ENCODE measurements at places on chromosomes 7 and 10.

DNA sequence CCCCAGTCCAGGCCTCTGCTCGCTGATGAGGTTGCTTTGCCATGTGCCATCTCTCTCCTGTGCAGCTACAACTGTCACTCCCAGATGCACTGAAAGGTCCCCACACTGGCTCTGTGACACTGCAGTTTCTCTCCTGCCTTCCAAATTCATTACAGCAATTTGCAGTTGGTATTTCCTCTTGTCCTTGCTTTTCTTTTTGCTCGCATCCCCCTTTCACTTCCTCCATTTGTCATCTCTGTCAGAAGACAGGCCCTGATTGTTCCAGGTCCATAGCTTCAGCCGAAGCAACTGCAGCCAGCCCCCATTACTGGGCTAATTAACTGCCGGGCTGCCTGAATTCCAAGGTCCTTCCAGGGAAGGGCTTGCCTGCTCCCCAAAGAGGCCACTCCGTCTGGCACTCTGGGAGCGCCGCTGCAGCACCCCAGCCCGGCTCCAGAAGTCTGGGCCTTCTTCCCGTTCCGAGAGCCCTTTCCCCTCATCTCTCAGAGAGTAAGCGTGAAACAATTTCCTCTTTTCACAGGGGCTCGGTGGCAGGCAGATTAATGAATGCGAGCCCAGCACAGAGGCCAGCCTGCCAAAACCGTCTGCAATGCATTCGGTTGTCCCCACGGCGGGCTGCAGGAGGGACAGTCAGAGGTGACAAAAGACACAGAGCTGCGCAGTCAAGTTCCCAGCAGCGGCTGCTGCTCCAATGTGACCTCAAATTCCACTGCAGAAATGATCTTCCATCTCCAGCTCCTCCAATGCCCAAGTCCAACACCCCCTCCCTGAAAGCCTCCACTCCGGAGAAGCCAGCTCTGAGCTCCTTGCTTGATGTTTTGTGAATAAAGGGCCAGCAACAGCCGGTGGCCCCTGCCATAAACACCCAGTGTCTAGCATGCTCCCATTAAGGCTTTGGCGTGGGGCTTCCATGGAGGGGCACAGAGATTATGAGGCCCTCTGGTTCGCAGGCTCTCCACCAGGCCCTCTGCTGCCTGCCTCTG, 279.4 kb upstream of the HABP2 start:
- no peak overlapping the region for H3K4me3 ChIP-seq
- H3K4me1 ChIP-seq: no peaks in the 10 kb centered on the region
- no peak for DNase-seq
- H3K36me3 ChIP-seq: no peaks in the 10 kb centered on the region
- no peaks in the 10 kb centered on the region for H3K27me3 ChIP-seq

DNA sequence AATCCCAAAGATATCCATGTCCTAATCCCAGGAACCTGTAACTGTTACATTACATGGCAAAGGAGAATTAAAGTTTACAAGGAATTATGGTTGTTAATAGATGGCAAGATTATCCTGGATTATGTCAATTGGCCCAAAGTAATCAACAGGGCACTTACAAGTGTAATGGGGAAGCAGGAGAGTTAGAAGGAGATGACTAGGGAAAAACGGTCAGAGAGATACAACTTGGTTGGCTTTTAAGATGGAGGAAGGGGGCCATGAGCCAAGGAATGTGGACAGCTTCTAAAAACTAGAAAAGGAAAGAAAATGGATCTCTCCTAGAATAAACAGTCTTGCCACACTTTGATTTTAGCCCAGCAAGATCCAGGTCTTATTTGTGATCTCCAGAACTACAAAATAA, 3.3 kb downstream of the JMJD1C start:
- H3K4me1 ChIP-seq: peaks cover 2% of the 10 kb centered on the region
- no peak overlapping the region for H3K4me3 ChIP-seq
- DNase-seq: no peak
- no peaks in the 10 kb centered on the region for H3K27me3 ChIP-seq
- no peaks in the 10 kb centered on the region for H3K36me3 ChIP-seq

DNA sequence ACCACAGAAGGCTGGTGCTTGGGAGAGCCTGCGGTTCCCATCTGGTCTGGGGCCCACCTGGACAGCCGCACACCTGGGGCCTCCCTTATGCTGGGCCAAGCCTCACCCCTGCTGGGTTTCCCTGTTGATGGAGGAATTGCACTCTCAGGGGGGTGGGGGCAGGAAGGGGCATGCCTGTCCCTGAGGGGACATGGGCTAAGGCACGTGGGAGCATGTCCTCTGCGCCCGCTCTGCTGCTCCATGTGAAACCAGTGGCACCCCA, 43.4 kb downstream of the OAT start:
- DNase-seq: no peak
- H3K27me3 ChIP-seq: no peaks in the 10 kb centered on the region
- H3K4me1 ChIP-seq: peaks cover 5% of the 10 kb centered on the region
- no peak overlapping the region for H3K4me3 ChIP-seq
- 0 out of 2 replicates have a peak, but pooled peaks cover 2% of the 10 kb centered on the region for H3K36me3 ChIP-seq

DNA sequence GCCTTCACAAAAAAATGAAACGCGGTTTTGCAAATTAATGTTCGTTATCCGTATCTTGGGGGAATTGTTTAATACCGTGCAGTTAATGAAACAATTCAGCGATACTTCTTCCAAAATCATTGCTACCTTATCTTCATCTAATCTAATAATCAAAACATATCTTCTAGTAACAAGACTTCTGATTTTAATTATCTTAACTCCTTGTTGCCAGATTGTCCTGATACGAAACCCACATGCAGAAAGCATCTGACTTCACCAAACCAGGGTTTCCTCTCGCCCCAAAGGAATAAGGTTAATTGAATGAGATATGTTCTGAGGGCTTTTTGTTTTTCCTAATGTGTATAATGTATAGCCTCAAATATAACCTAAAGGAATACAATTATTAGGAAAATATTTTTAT, 105.2 kb upstream of the SH2B2 start:
- no peak for DNase-seq
- H3K36me3 ChIP-seq: peaks cover 13% of the 10 kb centered on the region
- no peaks in the 10 kb centered on the region for H3K4me1 ChIP-seq
- no peaks in the 10 kb centered on the region for H3K27me3 ChIP-seq
- H3K27ac ChIP-seq: no peak overlapping the region

DNA sequence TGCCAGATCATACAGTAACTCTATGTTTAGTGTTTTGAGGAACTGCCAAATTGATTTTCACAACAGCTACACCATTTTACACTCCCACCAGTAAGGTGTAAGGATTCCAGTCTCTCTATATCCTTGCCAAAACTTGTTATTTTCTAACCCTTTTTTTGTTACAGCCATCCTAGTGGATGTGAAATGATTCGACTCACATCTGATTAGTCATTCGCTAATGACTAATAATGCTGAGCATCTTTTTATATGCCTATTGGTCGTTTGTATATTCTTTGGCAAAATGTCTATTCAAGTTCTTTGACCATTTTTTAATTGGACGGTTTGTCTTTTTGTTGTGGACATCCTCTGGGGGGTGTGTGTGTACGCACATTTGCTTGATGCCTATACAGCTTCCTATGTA, 142.8 kb downstream of the DGKB start:
- no peak overlapping the region for H3K4me3 ChIP-seq
- H3K27ac ChIP-seq: no peak overlapping the region
- H3K36me3 ChIP-seq: no peaks in the 10 kb centered on the region
- H3K4me1 ChIP-seq: no peaks in the 10 kb centered on the region

- H3K27me3 ChIP-seq: no peaks in the 10 kb centered on the region
- H3K4me3 ChIP-seq: peak overlapping the region; percentile 60
- H3K27ac ChIP-seq: no peak overlapping the region
- H3K4me1 ChIP-seq: no peaks in the 10 kb centered on the region
Observed at GRCh38 chr7:104983076-104983577, 30.9 kb upstream of the KMT2E start.

DNA sequence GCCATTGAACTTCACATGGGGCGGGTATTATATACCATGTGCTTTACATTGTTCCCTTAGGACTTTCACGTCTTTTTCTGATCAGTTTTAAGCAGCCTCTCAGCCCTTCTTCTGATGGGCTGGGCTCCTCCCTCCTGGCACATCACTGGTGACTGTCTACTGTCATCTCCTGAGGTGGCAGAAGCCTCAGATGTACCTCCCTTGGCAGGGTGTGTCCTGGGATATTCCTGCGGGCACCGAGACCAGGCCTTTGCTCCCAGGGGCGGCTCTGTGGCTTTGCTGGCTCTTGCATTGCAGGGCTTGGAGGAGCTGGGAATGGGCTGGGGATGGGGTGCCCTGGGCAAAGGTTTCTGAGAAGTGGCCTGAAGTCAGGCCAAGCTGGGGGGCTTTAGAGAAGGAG, 34.6 kb upstream of the GOLGA7B start:
- H3K27me3 ChIP-seq: no peaks in the 10 kb centered on the region

GRCh38 chr10:34185998-34186397, 629.1 kb downstream of the PARD3 start:
- H3K27ac ChIP-seq: no peak overlapping the region
- no peak for DNase-seq
- H3K4me1 ChIP-seq: peaks cover 15% of the 10 kb centered on the region
- no peaks in the 10 kb centered on the region for H3K36me3 ChIP-seq
- no peak overlapping the region for H3K4me3 ChIP-seq
